ENCODE measurements at places on chromosomes 13 and 19.

DNA sequence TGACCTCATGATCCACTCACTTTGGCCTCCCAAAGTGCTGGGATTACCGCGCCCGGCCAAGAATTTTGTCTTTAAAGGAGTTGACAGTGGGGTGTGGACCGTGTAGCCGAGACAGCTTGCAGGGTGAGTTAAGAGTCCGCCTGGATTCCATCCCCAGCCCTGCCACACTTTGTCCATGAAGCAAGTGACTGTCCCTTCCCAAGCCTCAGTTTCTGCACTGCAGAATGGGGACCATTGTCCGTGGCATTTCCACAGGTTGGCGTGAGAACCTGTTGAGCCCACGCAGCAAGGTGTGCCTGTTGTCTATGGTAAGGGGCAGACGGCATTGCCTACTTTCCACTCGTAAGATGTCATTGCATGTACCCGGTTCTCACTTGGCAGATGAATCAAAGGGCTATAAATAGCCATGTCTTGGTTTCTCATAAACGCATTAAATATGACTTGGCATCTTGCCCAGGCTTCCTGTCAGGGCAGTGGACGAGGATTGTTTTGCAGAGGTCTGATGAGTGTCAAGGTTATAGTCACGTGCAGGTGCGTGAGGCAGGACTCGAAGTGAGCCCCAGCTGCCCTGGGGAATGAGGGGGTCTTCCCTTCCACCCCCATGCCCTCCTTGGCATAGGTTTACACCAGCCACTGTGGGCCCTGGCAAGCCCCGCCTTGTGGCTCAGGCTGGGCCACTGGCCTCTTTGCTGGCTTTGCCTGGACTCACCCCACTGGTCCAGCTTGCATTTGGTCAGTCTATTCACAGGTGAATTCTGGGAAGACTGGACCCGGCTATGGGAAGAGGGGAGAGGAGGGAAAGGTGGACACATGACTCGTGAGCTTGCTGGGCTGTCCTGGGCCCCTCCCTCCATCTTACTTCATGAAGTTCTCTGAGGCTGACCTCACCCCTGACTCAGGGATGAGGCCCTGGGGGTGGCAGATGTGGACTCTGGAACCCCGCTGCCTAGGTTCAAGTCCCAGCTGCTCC, 14.6 kb downstream of the FAM187B start:
- peak; percentile 85 for DNase-seq
- no peaks in the 10 kb centered on the region for H3K27me3 ChIP-seq
- no peaks in the 10 kb centered on the region for H3K4me1 ChIP-seq
- H3K36me3 ChIP-seq = no peaks in the 10 kb centered on the region
- H3K27ac ChIP-seq = peak overlapping the region; percentile 81

- no peak overlapping the region for H3K4me3 ChIP-seq
- no peaks in the 10 kb centered on the region for H3K4me1 ChIP-seq
- no peaks in the 10 kb centered on the region for H3K36me3 ChIP-seq
- no peak for DNase-seq
- no peaks in the 10 kb centered on the region for H3K27me3 ChIP-seq
- H3K27ac ChIP-seq = no peak overlapping the region
Measured at GRCh38 chr13:104773775-104774174, 1707.6 kb upstream of the SLC10A2 start.

GRCh38 chr19:34507414-34508067, 26.0 kb downstream of the WTIP start:
- H3K36me3 ChIP-seq = no peaks in the 10 kb centered on the region
- H3K27ac ChIP-seq = no peak overlapping the region
- peaks cover 37% of the 10 kb centered on the region for H3K4me1 ChIP-seq
- no peak for DNase-seq
- no peak overlapping the region for H3K4me3 ChIP-seq
- no peaks in the 10 kb centered on the region for H3K27me3 ChIP-seq

GRCh38 chr13:79703772-79704171, 222.8 kb downstream of the NDFIP2 start:
- H3K27ac ChIP-seq = no peak overlapping the region
- H3K4me3 ChIP-seq = no peak overlapping the region
- H3K27me3 ChIP-seq = no peaks in the 10 kb centered on the region
- no peak for DNase-seq

GRCh38 chr13:20921572-20921971, 19.0 kb upstream of the XPO4 start:
- H3K4me3 ChIP-seq = no peak overlapping the region
- H3K27me3 ChIP-seq = no peaks in the 10 kb centered on the region
- DNase-seq = no peak
- no peaks in the 10 kb centered on the region for H3K4me1 ChIP-seq

- no peaks in the 10 kb centered on the region for H3K4me1 ChIP-seq
- H3K36me3 ChIP-seq = no peaks in the 10 kb centered on the region
- H3K27me3 ChIP-seq = no peaks in the 10 kb centered on the region
- no peak for DNase-seq
- H3K4me3 ChIP-seq = no peak overlapping the region
Measured at GRCh38 chr19:5153601-5154128, 184.8 kb downstream of the KDM4B start.

DNA sequence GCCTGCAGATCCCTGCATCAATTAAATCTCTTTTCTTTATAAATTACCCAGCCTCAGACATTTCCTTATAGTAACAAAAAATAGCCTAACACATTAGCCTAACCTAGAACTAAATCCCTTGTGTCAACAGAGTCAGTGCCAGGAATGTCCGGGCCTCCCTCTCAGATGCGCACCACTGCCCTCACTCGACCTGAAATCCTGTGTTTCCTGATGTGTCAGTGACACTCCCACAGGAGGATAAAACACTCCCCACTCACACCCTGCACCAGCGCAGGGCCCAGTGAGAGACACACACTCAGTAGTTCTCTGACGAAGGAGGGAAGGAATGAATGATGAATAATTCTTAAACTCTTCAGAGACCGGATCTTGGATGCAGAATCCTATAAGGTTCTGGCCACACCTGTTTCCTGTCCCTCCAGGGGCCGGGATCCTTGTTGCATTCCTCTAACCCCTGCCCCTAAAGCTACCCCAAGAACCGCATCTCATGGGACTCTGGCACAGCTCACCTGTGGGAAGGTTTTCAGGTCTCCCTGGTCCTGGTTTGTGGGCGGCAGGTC, 3.1 kb downstream of the CEACAM3 start:
- no peaks in the 10 kb centered on the region for H3K4me1 ChIP-seq
- no peaks in the 10 kb centered on the region for H3K36me3 ChIP-seq
- DNase-seq = no peak
- H3K4me3 ChIP-seq = no peak overlapping the region
- H3K27ac ChIP-seq = no peak overlapping the region

DNA sequence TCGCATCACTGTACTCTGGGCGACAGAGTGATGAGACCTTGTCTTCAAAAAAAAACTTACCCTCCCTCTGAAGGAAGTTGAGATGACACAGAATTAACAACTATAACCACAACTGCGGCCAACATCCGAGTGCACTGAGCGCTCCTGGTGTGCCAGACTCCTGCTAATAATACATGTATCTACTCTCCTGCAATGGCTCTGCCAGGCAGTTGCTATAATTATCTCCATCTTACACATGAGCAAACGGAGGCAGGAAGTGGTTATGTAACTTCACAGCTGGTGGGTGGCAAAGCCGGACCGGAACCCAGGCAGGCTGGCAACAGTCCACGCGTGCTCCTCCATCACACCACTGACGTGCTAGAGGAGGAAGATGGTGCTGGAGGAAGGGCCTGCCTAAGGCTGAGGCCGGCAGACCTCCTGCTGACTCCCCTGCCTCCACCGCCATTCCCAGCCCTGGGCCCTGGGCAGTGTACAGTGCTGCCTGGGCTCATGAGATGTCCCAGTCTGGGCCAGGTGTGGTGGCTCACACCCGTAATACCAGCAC, 12.6 kb downstream of the XRCC1 start:
- H3K27ac ChIP-seq = peak overlapping the region; percentile 64
- H3K4me1 ChIP-seq = peaks cover 14% of the 10 kb centered on the region

- DNase-seq = no peak
- no peaks in the 10 kb centered on the region for H3K27me3 ChIP-seq
- peaks cover 45% of the 10 kb centered on the region for H3K4me1 ChIP-seq
- peak overlapping the region; percentile 97 for H3K4me3 ChIP-seq
Measured at GRCh38 chr13:110916301-110917142, 1.7 kb upstream of the ANKRD10 start.

GRCh38 chr13:24802074-24802473, 38.1 kb downstream of the RNF17 start:
- H3K4me1 ChIP-seq = no peaks in the 10 kb centered on the region
- no peaks in the 10 kb centered on the region for H3K36me3 ChIP-seq
- no peak overlapping the region for H3K4me3 ChIP-seq

GRCh38 chr19:51166846-51167490, 24.9 kb downstream of the SIGLEC7 start:
- no peaks in the 10 kb centered on the region for H3K36me3 ChIP-seq
- H3K27me3 ChIP-seq = no peaks in the 10 kb centered on the region
- H3K4me1 ChIP-seq = no peaks in the 10 kb centered on the region
- no peak for DNase-seq
- H3K4me3 ChIP-seq = no peak overlapping the region

DNA sequence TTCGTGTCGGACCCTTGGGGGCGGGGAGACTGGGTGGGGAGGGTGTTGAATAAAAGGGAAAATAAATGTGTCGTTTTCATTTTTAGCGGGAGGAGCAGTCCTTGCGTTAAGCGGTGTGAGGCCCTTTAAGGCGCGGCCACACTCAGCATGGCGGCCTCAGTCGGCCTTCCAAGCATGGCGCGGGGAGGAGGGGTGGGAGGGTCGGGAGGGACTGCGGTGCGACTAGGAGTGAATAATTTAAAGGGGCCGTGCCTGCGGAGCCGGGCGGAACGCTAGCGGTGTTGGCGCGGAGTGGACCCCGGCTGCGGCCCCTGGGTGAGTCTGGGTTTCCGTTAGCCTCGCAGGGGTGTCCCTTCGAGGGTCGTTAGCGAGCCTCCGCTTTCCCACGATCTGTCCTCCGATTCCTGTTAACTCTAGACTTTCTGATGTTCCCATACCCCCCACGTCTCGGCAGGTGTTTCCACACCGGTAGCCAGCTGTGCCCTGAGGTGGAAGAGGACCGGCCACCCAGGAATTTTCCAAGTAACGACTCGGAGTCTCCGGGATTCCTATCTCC, 1.5 kb upstream of the PNPLA6 start:
- H3K27me3 ChIP-seq = no peaks in the 10 kb centered on the region
- H3K4me3 ChIP-seq = peak overlapping the region; percentile 92
- H3K27ac ChIP-seq = peak overlapping the region; percentile 80
- no peaks in the 10 kb centered on the region for H3K36me3 ChIP-seq
- H3K4me1 ChIP-seq = peaks cover 18% of the 10 kb centered on the region

- H3K36me3 ChIP-seq = no peaks in the 10 kb centered on the region
- no peaks in the 10 kb centered on the region for H3K4me1 ChIP-seq
- H3K4me3 ChIP-seq = no peak overlapping the region
- no peak for DNase-seq
Measured at GRCh38 chr19:21463449-21464105, 41.8 kb upstream of the ZNF429 start.

DNA sequence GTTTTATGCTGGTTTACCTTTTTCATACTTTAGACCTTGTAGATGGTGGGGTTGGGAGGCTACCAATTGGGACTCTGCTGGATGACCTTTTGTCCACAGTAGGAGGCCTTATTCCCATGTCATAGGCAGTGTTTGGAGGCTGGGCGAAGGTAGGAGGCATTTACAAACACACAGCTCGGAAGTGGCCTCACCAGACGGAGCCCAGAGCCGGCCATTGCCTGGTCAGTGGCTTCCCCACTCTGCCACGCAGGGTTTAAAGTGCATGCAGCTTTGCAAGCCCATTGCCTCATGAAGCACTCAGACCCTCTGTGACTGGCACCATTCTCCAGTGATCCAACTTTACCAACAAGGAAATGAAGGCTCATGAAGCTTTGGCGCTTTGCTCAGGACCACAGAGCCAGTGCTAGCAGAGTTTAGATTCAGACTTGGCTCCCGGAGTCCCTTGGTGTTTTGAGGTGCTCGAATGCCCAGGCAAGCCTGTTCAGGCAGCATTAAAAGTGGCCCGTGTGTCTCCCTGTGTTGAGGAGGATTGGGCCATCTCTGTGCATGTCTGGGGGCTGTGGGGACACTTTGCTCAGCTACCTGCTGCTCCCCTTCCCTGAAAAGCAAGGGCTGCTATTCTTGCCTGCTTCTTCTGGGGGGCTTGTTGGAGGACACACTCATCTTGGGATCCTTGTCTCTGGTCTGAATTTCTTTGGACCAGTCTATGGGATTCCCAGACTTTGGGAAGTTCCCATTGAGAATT, 148.7 kb downstream of the ZNF536 start:
- H3K27me3 ChIP-seq = no peaks in the 10 kb centered on the region
- no peak overlapping the region for H3K27ac ChIP-seq
- H3K36me3 ChIP-seq = no peaks in the 10 kb centered on the region
- no peak overlapping the region for H3K4me3 ChIP-seq
- H3K4me1 ChIP-seq = no peaks in the 10 kb centered on the region
- DNase-seq = no peak

DNA sequence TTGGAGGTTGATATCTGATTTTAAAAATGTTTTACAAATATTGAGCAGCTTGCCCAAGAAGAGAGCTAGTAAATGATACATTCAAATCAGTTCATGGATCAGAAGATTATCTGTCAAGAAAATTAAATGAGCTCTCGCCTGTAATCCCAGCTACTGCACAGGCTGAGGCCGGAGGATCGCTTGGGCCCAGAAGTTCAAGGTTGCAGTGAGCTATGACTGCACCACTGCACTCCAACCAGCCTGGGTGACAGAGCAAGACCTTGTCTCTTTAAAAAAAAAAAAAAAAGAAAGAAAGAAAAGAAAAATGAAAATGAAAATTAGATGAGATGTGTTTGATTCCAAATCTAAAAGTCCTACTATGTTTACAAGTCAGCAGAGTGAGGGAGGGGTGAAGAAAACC, 2.4 kb downstream of the SPART start:
- H3K4me3 ChIP-seq = no peak overlapping the region
- no peaks in the 10 kb centered on the region for H3K27me3 ChIP-seq
- H3K4me1 ChIP-seq = peaks cover 19% of the 10 kb centered on the region
- H3K36me3 ChIP-seq = no peaks in the 10 kb centered on the region

DNA sequence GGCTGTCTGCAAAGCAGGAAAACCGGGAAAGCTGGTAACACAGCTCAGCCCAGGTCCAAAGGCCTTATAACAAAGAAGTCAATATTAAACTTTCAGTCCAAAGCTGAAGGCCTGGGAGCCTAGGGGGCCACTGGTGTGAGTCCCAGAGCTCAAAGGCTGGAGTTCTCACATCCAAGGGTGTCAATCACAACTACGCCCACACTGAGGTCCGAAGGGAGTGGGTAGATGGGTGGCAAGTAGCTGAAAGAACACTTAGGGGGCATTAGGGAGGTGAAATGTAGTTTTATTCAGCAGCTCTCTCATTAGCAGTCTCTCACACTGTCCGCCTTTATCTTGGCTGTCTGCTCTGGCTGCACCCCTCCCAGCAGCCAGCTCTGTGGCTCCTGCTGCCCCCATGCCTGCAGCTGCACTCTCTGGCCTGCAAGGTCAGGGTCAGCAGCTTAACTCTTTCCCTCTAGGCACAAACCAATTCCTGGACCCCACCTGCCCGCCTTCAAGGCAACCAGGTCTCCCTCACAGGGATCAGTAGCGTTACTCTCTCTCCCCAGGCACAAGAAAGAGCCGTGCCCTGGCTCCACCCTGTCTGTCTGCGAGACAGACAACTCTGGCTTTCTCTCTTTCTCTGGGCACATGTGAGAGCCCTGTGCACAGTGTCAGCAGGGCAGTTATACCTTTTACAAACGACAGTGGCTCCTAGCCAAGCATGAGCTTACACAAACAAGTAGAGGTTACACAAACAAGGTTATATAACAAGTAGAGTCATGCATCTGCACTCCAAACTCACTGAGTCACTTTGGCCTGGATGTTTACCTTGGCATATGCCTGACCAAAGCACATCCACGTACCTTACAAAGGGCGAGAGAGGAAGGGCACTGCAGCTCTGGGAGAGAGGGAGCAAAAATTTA, 249.4 kb upstream of the PCDH20 start:
- no peak for DNase-seq
- no peak overlapping the region for H3K4me3 ChIP-seq
- no peaks in the 10 kb centered on the region for H3K4me1 ChIP-seq
- H3K36me3 ChIP-seq = no peaks in the 10 kb centered on the region

Data from tibial nerve (tissue), 4 donors.